SIG-M5 (cell line): ENCODE measurements at places on chromosomes 16 and 17.

- no peak for DNase-seq
These were observed 12.4 kb upstream of the ZNF689 start for GRCh38 chr16:30622455-30623032.

GRCh38 chr17:64041912-64042311 lies 21.5 kb upstream of the ICAM2 start:
- DNase-seq: no peak

DNA sequence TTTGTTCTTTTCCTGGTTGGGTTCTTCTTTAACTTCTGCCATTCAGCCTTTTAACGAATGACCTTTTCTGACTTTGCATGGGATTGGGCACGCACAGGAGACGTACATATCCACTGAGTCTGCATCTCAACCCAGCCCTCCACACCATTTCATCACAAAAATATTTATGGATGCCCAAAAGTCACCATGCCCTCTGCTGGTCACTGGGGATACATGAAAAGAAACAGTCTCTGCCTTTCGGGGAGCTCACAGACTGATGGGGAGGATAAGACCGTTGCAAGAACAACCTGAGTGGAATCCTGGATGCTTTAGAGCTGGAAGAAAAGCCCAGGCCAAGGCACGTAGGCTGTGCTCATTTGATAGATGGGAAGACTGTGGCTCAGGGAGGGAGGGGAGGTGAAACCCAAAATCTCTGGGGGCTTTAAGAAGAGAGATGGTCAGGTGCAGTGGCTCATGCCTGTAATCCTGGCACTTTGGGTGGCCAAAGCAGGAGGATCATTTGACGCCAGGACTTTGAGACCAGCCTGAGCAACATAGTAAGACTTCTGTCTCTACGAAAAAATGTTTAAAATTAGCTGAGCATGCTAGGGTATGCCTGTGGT lies 7.9 kb upstream of the MT2A start:
- DNase-seq: no peak

GRCh38 chr17:82013772-82014321 lies 8.8 kb downstream of the CENPX start:
- DNase-seq: no peak
